ENCODE measurements at places on chromosomes 7 and 10.

DNA sequence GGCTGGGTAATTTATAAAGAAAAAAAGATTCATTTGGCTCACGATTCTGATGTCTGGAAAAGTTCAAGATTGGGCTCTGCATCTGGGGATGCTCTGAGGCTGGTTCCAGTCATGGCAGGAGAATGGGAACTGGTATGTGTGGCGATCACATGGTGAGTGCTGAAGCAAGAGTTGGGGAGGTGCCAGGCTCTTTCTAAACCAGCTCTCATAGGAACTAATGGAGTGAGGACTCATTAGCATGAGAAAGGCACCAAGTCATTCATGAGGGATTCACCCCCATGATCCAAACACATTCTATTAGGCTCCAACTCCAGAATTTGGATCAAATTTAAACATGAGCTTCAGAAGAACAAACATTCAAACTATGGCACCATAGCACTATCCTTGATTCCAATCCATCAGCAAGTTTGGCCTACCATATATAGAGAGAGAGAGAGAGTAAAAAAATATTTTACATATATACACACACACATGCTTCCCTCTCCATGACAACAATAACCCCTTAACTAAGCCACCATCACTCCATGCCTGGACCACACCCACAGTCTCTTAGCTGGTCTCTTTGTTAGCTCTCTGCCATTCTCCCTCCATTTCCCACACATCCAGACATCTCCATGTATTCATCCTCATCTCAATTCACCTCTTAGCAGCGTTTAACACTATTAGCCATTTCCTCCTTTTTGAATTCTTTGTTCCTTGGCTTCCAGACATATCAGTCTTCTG is 57.9 kb downstream of the NPY start:
- no peak for DNase-seq

- no peak for DNase-seq
These were observed 669.4 kb downstream of the INHBA start for GRCh38 chr7:41033500-41033899.

DNA sequence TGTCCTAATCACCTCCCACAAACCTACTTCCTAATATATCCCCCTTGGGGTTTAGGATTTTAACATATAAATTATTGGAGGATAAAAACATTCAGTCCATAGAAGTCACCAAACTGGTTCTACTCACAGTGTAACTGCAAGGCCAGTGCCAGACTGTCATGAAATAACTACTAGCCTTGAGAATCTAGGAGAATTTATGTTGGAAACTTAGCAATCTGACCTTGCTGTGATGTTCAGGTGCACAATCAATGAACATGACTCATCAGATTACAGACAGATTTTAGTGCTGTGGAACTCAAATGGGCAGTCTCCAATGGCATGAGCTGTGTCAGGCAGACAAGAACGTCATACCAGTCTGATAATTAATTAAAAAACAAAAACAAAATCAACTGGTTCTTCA is 571.4 kb upstream of the IGFBP3 start:
- no peak for DNase-seq

GRCh38 chr10:95600158-95600557 is 39.0 kb upstream of the SORBS1 start:
- DNase-seq: no peak

- DNase-seq: no peak
These were observed 19.5 kb upstream of the PPP1R3C start for GRCh38 chr10:91652364-91652763.

DNA sequence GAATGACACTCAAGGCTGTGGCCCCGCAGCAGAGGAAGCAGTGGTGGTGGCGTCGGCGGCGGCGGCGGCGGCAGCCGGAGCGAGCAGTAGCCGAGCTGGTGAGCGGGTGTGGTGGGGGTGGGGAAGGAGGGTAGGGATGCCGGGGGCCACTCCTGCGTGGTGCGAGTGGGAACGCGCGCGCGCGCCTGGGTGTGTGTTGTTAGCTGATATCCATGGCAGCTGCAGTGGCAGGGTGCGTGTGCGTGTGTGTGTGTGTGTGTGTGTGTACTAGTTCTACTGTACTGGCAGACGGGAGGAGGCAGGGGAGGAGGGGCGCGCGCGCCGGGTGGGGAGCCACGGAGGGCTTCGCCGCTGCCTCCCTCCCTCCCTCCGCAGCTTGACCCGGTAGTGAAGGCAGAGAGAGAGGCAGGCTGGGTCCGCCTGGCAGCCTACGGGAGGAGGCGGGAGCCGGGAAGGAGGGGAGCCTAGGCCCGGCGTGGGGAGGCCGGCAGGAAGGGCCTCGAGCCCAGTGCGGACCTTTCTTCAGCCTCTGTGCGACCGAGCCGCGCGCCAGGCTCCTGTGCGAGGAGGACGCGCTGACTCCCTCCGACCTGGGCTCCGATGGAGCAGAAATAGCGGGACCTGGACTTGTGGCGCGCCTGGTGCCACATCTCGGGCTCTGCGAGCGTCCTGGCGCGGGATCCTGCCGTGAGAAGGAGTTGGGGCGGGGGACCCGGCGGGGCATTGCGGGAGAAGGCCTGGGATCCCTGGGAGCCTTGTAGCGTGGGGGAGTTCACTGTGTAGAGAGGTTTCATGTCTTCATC is at the start of gene MAGI2:
TSS of gene MAGI2 (minus strand) at position 110 of the 803 bp plus-strand sequence. CDS start 347 bp downstream, outside the sequence.
- DNase-seq: no peak

DNA sequence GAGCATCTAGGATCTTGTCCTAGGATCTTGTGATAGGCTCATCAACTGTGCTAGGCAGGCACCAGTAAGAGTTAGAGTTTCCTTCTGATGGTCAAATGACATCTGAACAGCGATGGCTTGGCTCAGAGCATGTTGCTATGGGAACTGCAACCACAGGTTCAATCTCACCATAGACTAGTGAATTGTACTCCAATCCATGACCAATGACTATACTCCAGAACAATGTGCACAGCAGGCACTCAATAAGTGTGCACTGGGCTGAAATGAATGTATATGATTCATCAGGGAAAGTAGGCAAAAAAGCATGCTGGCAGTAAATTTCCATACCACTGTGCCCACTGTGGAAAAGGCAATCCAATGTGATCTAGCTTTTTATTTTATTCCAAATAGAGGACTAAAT is 163.6 kb upstream of the HPS1 start:
- no peak for DNase-seq

- no peak for DNase-seq
These were observed 329.2 kb downstream of the BBS9 start for GRCh38 chr7:33458581-33458980.

- DNase-seq: no peak
These were observed 972.5 kb downstream of the LRMDA start for GRCh38 chr10:76403912-76404311.

DNA sequence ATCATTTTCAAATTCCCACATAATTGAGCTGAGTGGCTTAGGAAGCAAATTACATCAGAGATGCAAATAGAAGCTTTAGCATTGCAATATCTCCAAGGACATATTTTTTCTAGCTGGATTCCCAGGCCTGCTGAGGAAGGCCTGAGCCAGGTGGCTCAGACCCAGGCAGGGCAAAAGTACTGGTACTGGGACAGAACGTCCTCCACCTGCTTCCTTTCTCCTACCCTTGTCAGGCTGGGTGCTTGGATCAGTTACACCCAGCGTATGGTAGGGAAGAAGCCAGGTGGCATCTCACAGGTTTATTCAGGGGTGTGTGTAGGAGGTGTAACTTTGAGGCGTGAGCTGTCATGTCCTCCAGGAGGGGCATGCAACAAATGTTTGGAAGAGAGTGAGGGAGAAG is 3.0 kb upstream of the PANK1 start:
- no peak for DNase-seq

DNA sequence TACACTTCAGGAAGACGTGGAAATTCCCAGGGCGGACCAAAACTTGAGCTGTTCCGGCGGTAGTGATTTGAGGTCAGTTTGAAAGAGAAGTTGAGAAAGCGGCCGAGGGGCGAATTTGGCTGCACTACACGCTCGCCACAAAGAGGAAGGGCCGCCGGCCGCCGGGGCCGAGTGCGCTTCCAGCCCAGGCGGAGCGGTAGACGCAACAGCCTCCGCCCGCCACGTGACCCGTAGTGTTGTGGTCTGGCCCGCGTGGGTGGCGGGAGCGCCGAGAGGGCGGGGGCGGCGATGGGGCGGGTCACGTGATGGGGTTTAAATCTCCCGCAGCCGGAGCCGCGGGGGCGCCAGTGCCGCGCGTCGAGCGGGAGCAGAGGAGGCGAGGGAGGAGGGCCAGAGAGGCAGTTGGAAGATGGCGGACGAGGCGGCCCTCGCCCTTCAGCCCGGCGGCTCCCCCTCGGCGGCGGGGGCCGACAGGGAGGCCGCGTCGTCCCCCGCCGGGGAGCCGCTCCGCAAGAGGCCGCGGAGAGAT is at the start of gene SIRT1:
TSS of gene SIRT1 (plus strand) at position 344 of the 529 bp plus-strand sequence. CDS start at position 410, 66 bp downstream.
- peak; percentile 88 for DNase-seq

DNA sequence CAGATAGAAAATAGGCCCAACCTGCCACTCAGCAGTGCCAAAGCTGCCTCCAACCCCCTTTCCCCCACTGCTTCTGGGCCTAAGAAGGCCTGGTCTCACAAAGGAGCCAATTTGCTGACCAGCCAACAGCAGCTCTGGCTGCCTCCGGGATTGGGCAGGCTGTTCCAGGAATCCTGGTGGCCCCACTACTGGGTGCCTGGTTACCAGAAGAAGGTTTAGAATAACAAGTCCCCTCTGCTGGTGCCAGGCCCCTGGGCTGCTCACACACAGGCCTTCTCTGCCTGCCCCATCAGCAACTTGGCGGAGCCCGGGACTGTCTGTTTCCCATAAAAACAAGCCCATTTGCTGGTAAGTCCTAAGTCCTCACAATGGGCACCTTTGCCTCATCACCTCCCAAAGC is 1.2 kb downstream of the PHKG1 start:
- DNase-seq: no peak

DNA sequence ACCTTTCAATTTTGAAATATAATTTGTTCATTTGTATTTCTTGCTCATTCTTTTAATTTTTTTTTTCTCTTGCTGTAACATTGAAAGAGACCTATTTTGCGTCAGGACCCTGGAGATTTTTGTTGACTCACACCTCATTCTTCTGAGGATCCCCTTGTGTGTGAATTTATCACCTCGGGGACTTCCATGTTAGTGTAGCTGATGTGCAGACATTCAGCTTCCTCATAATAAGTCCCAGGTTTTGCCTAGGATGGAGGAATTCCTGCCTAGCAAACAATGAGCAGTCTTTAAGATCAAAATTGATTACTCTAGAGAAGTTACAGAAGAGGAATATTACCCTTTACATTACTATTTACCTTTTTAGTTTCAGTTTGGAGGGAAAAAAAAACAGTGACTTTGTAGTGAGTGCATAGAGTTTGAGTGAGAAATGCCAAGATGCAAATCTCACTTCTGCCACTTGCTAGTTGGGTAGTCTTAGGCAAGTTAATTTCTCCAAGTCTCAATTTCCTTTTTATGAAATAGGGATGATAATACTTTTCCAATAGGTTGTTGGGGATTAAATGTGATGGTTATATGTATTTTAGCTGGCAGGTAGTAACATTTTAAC is 14.3 kb downstream of the TES start:
- DNase-seq: no peak

DNA sequence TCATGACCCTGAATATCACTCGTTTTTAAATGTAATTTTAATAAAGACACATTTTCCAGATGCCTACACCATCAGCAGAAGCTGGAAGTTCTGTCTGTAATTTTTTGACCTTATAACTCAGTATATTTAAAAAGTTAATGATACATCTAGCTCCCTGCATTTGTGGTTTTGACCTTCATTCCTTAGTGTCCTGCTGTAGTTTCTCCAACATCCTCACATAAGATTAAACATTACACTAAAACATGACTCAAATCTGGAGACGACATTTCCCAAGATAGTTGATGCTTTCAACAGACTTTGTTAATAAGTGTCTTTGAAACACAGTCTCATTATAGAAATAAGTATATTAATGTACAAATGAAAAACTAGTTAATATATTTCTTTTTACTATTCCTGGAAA is 363.1 kb downstream of the POM121L12 start:
- DNase-seq: no peak

GRCh38 chr10:128009372-128010126 is 102.6 kb downstream of the PTPRE start:
- DNase-seq: no peak

DNA sequence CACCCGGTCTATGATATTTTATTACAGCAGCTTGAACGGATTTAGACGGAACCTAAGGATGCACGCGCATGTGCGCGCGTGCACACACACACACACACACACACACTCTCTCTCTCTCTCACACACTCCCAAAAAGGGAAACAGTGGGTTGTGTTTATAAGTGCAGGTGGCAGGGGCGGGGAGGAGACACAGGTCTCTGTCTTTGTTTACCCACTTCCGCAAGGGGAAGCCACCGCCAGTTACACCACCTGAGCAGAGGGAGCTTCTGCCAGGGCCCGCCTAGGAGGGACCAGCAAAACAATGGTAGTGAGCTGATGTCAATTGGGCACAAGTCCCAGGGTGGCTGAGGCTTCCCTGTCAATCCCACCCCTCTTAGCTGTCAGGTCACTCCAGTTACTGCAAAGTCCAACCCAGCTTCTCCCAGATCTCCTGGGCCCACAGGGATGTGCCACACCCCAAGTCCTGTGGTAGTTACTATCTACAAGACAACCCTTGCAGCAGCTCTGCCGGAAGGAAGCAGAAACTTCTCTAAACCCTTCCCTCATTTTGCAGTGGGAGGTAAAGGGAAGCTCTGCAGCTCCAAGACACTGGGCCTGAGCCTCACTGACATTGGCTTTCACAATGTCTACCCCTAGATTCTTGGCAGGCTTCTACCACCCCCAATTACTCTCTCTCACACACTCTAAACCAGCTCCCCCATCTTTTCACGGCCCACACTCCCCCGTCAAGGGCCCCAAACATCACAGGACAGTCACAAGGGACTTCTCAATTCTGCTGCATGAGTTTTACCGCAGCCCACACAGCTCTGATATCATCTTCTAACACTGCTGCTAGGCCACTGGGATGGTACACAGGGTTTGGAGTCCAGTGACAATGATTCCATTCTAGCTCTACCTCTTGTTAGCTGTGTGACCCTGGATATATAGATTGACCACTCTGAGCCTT is 17.6 kb downstream of the ANXA11 start:
- DNase-seq: peak; percentile 77

DNA sequence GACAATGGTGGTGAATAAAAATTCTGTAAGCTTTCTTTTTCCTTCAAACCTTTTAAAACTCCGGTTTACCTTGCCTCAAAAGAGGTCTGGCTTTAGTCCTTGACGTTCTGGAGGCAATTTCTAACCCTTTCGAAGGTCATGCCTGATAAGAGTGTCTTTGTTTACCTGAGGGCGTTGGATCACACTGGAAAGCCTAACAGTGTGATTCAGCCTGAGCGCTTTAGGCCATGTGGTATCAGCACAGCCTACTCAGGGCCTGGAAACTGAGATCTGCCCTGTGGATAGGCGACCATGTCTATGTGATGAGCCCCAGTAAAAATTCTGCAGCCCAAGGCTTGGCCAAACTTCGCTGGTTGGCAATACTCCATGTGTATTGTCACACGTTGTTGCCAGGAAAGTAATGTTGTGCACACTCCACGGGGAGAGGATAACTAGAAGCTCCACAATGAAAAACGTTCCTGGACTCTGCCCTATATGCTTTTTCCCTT is 10.7 kb downstream of the CCDC6 start:
- DNase-seq: no peak

- DNase-seq: no peak
These were observed 79.0 kb upstream of the POM121L12 start for GRCh38 chr7:52956379-52956915.
